ENCODE measurements at places on chromosomes 13 and 19. TPM values are rescaled to one million over a fixed set of nuclear protein-coding genes. Genes with fewer than 3 reads are reported as not detected.

DNA sequence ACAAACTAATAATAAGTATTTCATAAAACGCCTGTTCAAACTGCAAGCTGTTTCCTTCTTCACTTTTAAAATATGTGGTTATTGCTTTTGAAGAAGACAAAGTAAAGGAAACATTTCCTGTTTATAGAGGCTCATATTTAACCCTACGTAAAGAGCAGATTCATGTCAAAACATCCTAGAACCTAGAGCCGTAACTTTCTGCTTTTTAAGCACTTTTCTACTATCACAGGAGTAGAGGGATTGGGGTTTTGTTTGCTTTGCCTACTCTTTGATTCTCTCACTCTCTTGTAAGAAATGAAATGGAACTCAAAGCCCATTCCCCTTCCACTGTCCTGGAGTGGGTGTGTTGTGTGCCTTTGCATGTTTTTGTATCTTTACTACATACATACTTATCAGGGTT lies 54.0 kb upstream of the GPR183 start:
- no peak for DNase-seq

DNA sequence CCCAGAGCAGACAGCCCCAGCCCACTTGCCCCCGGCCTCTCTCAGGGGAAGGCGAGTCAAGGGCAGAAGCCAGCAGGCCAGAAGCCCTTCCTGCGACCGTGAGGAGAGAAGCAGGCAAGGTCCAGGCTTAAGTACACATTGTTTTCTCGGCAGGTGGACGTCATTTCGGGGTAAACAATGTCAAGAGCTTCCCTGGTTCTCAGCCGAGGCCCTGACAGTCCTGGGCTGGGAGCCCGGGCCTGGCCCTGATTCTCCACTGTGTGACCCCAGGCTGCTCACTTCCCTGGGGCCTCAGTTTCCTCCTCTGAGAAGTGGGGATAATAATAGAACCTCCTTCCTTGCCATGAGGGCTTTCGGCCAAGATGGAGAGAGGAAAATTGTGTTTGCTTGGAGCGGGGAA lies 19.4 kb downstream of the PLVAP start:
- no peak for DNase-seq

The NMRK2 gene
- total RNA-seq: not detected

The CDX2 gene
- total RNA-seq: 2.4 TPM

- DNase-seq: no peak
Measured at GRCh38 chr19:5822181-5822844, 17.2 kb downstream of the FUT6 start.

DNA sequence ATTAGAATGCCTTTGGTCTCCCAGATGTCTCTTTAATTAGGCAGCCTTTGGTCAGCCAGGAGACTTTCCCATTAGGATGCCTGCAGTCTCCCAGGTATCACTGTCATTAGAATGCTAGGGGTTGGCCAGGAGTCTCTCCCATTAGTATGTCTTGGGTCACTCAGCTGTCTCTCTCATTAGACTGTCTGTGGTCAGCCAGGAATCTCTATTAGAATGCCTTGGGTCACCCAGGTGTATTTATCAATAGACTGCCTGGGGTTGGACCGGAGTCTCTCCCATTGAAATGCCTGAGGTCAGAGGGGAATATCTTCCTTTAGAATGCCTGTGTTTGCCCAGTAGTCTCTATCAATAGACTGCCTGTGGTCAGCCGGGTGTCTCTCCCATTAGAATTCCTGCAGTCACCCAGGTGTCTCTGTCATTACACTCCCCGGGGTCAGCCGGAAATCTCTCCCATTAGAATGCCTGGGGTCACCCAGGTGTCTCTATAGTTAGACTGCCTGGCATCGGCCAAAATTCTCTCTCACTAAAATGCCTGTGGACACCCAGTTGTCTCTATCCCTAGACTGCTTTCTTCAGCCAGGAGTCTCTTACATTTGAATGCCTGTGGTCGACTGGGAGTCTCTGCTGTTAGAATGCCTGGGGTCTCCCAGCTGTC lies 1460.3 kb downstream of the UQCRFS1 start:
- DNase-seq: no peak

DNA sequence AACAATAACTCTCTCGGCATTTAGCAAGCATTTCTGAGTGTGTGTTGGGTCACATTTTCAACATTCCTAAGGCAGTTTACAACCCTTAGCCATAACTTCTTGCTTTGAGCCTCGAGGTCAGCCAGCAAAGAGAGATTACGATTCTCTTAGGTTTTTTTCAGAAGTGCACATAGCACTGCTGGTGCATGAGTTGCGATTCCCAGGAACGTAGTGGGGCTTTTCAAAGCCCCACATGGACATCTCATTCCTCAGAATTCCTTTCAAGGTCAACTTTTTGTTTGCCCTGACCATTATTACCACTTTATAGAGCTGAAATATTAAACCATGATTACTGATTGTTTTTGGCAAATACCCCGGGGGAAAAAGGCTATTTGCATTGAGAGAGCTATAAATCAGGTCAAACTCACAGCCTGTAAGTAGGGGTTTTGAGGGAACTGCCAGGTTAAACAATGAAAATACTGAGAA lies 705.3 kb downstream of the GPC5 start:
- no peak for DNase-seq

DNA sequence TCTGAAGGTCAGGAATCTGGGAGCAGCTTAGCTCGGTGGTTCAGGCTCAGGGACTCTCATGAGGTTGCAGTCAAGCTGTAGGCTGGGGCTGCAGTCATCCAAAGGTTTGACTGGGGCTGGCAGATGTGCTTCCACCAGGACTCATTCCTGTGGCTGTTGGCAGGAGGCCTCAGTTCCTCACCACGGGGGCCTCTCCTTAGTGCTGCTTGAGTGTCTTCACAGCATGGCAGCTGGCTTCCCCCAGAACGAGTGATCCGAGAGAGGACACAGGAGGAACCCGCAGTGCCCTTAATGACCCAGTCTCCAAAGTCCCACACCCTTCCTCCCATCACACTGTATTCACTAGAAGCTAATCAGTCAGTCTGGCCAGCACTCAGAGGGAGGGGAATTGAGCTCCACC lies 38.7 kb upstream of the EHD2 start:
- DNase-seq: no peak

GRCh38 chr13:53004573-53004972 lies 24.0 kb upstream of the OLFM4 start:
- no peak for DNase-seq

GRCh38 chr19:5191091-5191490 lies 149.5 kb downstream of the PTPRS start:
- DNase-seq: no peak
